ENCODE measurements at places on chromosomes 13 and 19.

DNA sequence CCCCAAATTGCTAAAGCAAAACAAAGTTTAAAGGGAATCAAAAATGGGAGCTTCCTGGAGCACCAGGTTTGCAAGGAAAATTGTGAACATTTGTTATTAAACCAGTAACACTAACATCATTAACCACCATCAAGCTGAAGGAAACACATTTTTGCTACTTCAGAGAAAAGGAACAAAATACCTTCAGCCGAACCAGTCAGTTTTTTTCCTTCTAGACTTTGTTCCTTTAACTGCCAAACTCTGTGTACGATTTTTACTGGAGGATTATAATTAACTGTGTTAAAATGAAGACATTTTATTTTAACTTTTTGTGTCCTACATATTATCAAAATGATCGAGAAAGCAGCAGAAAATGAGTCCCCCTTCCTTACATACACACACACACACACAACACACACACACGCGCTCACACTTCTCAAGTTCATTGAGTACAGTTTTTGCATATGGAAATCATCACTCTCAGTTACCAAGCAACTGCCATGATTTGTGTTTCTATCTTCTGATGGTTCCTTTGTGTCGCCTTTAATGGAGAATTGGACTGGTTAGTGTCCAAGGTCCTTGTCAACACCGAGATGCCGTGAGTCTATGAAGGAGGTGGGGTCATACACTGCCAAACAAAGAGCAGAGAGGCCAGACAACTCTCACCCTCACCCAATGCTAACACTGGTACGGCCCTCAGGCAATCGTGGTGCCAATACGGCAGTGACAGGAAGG lies 9.8 kb upstream of the SERP2 start:
- DNase-seq: no peak

DNA sequence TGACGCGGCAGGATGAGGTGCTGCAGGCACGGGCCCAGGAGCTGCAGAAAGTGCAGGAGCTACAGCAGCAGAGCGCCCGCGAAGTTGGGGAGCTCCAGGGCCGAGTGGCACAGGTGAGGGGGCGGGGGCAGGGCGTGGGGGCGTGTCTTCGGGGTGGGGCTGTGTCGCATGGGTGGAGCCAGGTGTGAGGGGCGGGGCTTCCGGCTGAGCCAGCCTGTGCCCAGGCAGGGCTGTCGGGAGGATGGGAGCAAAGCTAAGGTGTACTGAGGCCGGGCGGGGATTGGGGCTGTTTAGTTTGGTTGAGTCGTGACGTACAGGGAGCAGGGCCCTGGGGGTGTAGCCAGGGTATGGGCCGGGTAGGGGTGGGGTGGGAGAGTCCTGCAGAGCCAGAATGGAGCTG lies 62.3 kb downstream of the KCNC3 start:
- no peak for DNase-seq

- no peak for DNase-seq
Observed at GRCh38 chr13:91767651-91768050, 369.2 kb downstream of the GPC5 start.

DNA sequence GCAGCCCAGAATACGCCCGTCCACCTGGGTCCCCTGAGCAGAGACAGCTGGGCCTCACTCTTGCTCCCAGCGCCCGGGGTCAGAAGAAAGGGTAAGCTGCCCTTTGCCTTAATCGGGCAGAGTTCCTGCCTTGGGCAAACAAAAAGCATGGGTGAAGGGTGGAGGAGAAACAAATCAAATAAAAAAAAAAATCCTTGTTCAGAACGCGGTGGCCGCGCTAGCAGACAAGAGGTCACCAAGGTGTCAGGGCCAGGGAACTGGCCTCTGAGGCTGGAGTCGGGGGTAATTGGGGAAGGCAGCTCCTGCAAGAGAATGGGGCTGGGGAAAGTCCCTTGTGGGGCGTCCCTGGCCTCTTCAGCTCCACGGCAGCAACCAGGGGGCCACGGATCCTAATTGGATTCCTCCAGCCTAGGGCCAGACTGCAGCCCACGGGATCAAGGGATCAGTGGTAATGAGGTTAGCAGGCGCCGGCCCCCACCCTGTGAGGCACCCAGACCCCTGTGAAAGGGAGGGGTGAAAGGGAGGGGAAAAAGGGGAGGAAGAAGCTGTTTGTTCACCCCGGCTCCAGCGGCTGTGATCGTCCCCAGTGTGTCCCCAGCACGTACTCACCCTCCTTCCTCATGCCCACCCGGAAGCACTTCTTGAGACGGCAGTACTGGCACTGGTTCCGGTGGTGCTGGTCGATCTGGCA lies 5.5 kb downstream of the NR2F6 start:
- no peak for DNase-seq

- no peak for DNase-seq
Observed at GRCh38 chr13:49502954-49503353, 7.2 kb downstream of the PHF11 start.

DNA sequence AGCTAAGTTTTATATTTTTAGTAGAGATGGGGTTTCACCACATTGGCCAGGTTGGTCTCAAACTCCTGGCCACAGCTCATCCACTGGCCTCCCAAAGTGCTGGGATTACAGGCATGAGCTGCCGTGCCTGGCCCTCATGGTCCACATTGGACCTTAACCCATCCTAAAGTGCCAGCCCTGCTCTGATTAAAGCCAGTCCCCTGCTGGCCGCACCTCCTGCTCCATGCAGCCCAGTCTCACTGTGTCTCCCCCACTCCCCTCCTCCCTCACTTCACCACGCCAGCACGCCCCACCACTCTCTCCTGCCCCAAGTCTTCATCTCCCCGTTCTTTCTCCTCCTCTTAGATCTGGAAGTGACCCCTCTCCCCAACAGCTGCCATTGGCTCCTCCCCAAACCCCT lies 16.7 kb upstream of the SDHAF1 start:
- DNase-seq: no peak

DNA sequence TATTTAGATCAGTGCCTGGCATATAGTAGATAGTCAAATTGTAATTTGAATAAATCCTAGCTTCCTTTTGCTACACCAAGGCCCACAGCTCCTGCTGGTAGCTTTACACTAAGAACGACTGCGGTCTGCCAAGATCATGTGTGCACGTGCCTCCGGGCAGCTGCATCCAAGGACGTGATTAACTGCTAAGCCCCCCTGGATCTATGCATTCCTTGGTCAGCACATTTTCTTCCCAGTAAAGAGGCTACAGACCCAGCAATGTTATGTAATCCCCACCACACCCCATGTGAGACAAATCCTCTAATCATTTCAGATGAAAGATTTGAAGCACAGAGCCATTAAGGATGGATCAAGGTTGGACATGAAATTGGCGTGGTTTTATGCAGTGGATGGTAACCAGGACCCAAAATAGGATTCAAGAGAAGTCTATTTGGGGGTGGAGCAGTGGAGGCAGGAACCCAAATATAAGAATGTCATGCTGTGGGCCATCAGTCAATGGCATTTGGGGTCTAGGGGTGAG lies 65.2 kb upstream of the PEG3 start:
- no peak for DNase-seq

DNA sequence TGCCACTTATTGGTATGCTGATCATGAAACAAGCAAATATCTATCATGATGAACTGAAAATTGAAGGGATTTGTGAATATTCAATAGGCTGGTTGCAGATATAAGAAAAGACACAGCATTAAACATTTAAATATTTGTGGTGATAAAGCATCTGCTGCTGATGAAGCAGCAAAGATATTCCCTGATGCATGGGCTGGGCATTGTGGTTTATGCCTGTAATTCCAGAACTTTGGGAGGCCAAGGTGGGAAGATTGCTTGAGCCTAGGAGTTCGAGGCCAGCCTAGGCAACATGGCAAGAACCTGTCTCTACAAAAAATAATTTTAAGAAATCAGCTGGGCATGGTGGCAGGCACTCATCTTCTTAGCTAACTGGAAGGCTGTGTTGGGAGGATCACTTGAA lies 54.5 kb downstream of the GPR180 start:
- no peak for DNase-seq

DNA sequence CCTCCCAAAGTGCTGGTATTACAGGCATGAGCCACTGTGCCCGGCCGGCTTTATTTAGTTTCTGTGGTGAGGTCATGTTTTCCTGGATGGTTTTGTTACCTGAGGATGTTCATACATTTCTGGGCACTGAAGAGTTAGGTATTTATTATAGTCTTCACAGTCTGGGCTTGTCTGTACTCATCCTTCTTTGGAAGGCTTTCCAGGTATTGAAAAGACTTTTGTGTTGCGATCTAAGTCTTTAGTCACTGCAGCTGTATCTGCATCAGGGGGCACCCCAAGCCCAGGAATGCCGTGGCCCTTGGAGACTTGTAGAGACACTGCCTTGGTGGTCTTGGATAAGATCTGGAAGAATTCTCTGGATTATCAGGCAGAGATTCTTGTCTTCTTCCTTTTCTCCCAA lies 12.8 kb downstream of the BLOC1S3 start:
- DNase-seq: no peak

DNA sequence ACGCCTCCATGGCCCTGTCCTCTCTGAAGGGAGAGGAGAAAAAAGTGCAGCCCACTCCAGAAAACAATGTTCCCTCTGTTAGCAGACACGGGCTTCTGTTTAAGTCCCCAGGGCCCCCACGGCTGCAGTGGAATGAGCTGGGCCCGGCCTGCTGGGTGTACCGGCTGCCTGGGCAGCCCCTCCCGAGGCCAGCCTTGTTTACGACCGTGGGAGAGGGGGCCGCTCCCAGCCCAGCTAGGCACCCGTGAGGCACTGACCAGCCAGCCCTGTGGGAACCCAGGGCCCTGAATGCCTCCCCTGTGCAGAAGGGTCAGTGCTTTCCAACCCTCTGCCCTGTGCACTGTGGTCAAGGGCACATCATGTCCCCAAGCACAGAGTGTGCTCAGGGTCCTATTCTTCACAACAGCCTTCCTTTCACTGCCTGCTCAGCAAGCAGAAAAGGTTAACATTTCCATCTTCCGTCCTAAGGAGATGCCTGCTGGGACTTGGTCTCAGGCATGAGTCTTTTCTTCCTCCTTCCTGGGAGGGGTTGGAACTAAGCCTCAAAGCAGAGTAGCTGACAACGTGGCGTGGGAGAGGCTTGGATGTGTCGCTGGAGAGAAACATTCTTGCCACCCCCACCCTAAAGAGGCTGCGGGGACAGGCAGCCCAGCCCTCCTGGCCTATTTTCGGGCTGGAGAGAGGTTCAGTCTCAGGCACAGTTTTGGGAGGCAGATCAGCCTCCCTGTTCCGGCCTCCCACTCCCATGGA lies 90.1 kb downstream of the RGCC start:
- DNase-seq: no peak

DNA sequence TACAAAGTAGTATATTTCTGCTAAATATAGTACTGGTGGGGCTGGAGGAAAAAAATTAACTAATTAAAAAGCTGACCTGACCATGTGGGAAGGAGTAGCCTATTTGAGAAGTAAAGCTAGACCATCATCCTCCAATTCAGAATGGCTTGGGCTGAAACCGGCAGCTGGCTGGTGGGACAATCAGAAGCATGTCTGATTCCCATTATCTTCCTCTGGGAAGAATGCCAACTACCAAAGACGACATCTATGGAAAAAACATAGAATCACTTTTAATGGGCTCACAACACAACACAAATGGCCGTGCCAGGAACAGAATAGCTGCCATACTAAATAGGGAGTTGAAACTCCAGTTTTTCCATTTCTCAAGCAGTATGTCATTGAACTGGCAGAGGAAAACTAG lies 120.4 kb upstream of the FREM2 start:
- no peak for DNase-seq

GRCh38 chr19:18762125-18763023 lies 28.7 kb downstream of the COMP start:
- no peak for DNase-seq

DNA sequence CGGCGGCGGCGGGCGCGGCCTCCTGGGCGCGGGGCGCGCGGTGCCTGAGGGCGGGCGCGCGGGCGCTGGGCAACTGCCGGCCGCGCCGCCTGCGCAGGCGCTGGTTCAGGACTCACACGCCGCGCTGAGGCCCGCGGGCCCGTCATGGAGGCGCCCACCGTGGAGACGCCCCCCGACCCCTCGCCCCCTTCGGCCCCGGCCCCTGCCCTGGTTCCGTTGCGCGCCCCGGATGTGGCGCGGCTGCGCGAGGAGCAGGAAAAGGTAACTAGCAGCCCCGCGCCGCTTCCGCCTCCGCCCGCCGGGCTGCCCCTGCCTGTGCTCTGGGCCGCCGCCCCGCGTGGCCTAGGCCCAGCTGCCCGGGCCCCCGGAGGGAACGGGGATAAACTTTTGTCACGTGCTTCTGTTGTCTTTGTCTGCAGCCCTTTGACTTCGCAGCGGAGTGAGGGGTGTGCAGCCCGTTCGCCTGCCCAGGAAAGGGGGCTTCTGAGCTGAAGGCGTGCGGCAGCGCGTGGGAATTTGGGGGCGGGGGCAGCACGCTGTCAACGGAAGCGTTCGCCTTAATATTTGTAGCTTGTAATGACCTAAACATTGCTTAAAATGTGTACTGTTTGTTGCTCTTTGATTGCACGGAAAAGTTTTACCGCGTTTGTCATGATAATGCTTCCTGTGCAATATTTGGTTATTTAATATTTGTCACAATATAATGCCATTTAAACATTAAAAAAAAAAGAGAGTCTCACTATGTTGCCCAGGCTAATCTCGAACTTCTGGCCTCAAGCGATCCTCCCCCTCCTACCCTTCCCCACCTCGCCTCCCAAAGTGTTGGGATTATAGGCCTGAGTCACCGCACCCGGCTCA lies 594 bp downstream of the URI1 start:
- peak; percentile 69 for DNase-seq

- no peak for DNase-seq
Observed at GRCh38 chr13:108425056-108425455, 155.5 kb downstream of the TNFSF13B start.

GRCh38 chr13:77002590-77003190 lies 10.8 kb downstream of the CLN5 start:
- DNase-seq: no peak

DNA sequence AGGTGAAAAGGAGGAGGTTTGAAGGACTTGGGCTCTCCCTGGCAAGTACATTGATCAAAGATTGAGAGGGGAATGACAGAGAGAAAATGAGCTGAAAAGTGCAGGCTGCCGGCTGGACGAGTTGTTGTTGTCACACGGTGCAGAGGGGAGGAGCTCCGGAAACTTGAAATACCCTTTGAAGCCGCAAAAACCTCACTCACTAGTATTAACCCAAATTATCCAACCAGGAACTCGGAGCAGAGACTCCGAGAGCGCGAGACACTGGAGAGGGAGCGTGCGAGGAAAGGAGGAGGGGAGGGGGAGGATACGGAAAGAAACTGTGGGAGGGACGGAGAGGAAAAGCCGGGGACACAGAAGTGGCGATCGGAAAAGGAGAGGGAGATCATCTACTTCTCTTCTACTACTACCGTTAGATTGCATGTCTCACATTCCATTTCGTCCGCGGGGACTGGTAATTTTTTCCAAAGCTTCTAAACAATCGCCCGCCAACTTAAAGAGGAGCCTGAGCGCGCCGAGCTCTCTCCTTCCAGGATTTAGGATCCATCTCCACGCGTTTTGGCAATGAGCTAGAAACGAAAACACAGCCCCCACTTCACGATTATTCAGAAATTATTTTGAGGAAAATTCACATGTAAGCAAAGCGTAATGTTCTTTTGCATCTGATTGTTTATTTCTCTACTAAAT lies at the start of gene DACH1:
TSS of gene DACH1 (minus strand) at position 74 of the 684 bp plus-strand sequence.
- no peak for DNase-seq

GRCh38 chr19:44891016-44891882 lies at the start of gene TOMM40:
Gene TOMM40 (plus strand): TSS chr19:44891254. CDS start chr19:44891416, 162 bp downstream.
- DNase-seq: peak; percentile 100

GRCh38 chr19:48859711-48860572 lies 8.5 kb downstream of the PLEKHA4 start:
- DNase-seq: no peak

All from T follicular helper cell (primary cell).